ENCODE measurements at places on chromosomes 16 and 17.
A peak's percentile ranks its signal among the peaks of the same experiment; 100 is the strongest.

DNA sequence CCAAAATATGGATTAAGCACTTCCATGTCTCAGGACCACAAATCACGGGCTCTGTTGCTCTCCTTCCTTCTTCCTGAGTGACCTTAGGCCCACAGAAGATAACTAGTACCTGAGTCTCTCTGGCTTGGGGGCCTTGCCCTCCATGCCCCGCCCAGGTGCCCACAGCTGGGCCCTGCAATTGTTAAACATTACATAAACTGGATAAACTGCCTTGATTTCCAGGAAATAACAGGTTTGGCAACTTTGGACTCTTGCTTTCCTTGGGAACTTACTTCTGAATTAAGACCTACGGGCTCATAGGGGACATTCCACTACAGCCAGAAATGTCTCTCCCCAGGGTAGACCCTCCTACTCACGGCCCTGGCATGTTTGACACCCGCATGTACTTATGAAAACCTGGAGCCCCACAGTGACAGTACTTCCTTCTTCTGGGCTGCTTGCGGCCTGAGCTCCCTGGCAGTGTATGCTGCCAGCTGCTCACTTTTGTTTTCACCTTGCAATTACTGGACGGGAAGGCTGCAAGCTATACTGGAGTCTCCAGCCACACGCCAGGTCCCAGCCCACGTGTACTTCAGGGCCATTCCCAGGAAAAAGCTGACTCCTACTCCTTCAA is 2.3 kb upstream of the UBALD2 start:
- no peak for DNase-seq
- H3K4me3 ChIP-seq, result no peak overlapping the region
- peaks cover 16% of the 10 kb centered on the region for H3K4me1 ChIP-seq
- peaks cover 4% of the 10 kb centered on the region for H3K36me3 ChIP-seq
- no peak overlapping the region for H3K27ac ChIP-seq

DNA sequence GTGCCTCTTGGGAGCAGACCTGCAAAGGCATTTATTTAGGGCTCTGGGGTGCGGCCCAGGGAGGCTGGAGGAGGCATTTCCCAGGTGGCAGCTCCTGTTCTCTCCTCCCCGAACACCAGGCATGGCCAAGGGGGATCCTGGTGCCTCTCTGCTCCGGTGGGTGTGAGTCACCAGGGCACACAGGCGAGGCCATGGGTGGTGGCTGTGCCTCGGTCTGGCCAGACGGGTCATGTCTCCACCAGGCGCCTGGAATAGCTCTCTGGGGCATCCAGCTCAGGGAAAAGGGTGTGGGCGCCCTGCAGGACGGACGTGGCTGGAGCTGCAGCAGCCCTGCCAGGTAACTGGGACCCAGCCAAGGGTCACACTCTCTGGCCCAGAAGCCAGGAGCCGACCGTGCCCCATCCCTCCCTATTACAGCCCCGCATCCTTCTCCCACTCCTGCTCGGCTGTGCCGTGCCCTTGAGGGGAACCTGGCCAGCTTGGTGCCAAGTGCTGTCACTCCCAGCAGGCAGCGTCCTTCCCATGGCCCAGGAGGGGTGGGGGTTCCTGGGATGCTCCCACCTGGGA is 25.8 kb downstream of the SOX8 start:
- no peak overlapping the region for H3K27ac ChIP-seq
- peaks cover 15% of the 10 kb centered on the region for H3K4me1 ChIP-seq
- no peaks in the 10 kb centered on the region for H3K36me3 ChIP-seq
- H3K27me3 ChIP-seq, result no peaks in the 10 kb centered on the region

GRCh38 chr16:17403156-17403809 is 67.5 kb downstream of the XYLT1 start:
- H3K27me3 ChIP-seq, result no peaks in the 10 kb centered on the region
- no peaks in the 10 kb centered on the region for H3K4me1 ChIP-seq
- H3K36me3 ChIP-seq, result no peaks in the 10 kb centered on the region
- no peak overlapping the region for H3K4me3 ChIP-seq
- no peak overlapping the region for H3K27ac ChIP-seq
- DNase-seq, result no peak

DNA sequence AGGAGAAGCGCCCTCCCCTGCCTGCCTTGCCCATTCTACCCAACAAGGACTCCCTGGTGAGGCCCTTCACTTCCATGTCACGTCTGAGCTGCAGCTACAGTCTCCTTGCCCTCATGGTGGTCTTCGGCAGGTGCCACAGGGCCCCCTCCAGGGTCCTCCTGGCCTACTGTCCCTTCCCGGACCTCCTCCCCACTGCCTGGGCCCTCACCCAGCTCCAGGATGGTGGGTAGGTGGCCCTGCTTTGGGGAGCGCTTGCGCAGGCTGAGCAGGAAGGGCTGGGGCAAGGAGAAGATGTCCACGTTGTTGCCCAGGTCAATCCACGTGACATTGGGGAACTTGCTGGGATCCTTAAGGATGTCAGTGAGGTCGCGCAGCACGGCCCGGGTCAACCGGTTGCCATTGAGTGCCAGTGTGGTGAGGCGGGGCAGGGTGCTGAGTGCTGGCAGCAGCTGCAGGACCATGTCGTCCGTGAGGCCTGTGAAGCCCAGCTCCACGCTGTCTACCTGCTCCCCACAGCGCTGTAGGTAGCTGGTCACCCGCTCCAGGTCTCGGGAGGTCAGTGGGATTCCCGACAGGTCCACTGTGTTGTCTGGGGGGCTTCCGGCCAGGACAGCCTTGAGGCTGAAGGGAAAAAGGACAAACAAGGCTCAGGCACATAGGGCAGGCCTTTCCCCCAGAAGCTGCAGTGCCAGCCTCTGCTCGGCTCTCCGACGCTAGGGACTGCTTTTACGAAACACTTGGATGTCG is 28.3 kb downstream of the TRPV2 start:
- no peaks in the 10 kb centered on the region for H3K27me3 ChIP-seq
- H3K27ac ChIP-seq, result peak overlapping the region; percentile 88
- no peak overlapping the region for H3K4me3 ChIP-seq
- peaks cover 86% of the 10 kb centered on the region for H3K36me3 ChIP-seq
- H3K4me1 ChIP-seq, result peaks cover 48% of the 10 kb centered on the region

DNA sequence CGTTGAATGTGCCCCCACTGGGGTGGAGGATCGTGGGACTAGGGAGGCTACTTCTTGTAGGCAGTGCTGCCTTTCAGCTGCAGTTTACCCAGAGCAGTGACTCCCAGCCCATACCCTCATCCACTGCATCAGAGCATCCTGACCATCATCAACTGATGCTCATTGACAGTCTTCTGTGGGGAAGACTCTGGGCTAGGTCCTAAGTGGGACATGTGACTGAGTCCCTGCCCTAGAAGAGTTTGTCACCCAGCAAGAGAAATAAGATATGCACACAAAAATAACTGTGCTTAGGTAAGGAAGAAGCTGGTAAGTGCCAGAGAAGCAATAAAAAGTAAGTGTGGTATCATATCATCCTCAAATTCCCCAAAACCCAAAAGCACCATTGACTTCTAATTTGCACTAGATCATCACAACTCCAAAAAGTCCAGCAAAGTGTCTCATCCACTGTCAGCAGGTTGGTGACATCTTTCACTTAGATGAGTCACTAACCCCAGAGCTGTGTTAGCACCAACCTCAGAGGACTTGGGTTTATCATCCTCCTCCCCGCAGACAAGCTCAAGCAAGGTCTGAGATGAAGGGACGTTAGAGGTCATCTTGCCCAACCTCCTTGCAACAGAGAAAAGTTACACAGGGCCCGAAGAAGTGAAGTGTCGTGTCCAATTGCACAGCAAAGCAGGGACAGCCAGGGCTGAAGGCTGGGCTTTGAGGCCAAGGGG is 99.0 kb downstream of the CCDC182 start:
- H3K4me3 ChIP-seq, result no peak overlapping the region
- no peak overlapping the region for H3K27ac ChIP-seq
- H3K36me3 ChIP-seq, result no peaks in the 10 kb centered on the region
- H3K27me3 ChIP-seq, result no peaks in the 10 kb centered on the region
- H3K4me1 ChIP-seq, result no peaks in the 10 kb centered on the region

- no peaks in the 10 kb centered on the region for H3K4me1 ChIP-seq
- no peak overlapping the region for H3K4me3 ChIP-seq
- no peak for DNase-seq
These were observed 14.4 kb upstream of the ATP2A3 start for GRCh38 chr17:3978421-3979289.

DNA sequence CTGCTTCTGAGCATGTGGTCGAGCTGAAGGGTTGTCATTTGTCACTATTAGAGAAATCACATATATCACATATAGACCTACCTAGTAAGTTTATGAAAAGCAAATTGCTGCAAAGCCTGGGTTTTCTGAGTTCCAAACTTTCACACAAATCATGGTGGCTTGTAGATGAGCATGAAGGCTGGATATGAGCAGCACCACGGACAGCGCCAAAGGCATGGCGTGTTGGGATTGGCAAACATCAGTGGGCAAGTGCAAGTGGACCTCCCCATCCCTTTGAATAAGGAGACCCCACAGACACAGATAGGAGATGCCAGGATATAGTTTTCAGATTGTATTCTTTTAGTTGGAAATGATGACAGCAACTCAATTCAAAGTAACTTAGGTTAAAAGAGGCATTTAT is 77.6 kb upstream of the CACNG3 start:
- no peak overlapping the region for H3K27ac ChIP-seq
- H3K4me1 ChIP-seq, result no peaks in the 10 kb centered on the region
- no peaks in the 10 kb centered on the region for H3K27me3 ChIP-seq
- peaks cover 33% of the 10 kb centered on the region for H3K36me3 ChIP-seq

DNA sequence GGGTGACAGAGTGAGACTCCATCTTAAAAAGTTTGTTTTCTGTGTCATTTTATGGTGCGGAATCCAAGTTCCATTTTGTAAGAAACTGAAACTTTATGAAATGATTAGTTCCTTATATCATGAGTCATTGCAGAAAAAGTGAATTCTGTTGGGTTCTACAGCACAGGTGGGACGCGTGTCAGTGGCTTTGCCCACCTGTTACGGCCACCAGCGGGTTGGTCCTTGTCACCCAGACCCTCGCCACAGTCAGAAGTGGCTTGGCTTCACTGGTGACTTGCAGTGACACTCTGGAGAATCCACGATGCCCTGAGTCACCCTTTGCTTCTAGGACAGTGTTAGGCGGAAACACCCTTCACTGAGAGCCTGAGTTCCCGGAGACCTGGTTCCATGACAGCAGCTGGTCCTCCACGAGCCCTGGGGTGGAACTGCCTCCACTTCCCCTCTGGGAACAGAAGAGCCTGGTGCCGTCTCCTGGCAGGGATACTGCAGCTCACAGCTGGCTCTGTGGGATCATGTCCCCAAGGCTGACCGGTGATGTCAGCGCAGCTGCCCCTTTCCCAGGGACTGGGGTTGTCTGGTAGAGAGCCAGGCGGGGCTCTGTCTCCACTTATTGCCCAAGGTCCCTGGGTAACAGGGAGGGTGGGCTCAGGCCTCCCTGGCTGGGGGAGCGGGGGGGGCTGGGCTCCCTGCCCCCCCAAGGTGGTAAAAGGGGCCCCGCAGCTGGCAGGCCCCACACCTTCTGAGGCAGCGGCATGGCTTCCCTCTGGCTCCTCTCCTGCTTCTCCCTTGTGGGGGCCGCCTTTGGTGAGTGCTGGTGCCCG is at the start of gene CTRB1:
Gene CTRB1, plus strand, starts transcription at position 733 of the 821 bp plus-strand sequence. Its CDS starts 20 bp downstream, at position 753.
- H3K36me3 ChIP-seq, result no peaks in the 10 kb centered on the region
- H3K27ac ChIP-seq, result no peak within 1 kb of the TSS
- no peaks in the 10 kb centered on the region for H3K27me3 ChIP-seq
- no peak within 1 kb of the TSS for H3K4me3 ChIP-seq
- no peak for DNase-seq
- no peaks in the 10 kb centered on the region for H3K4me1 ChIP-seq

GRCh38 chr17:17305281-17305801 is 2.2 kb downstream of the NT5M start:
- DNase-seq, result no peak
- no peak overlapping the region for H3K4me3 ChIP-seq
- no peak overlapping the region for H3K27ac ChIP-seq
- H3K36me3 ChIP-seq, result no peaks in the 10 kb centered on the region
- H3K4me1 ChIP-seq, result no peaks in the 10 kb centered on the region
- no peaks in the 10 kb centered on the region for H3K27me3 ChIP-seq

DNA sequence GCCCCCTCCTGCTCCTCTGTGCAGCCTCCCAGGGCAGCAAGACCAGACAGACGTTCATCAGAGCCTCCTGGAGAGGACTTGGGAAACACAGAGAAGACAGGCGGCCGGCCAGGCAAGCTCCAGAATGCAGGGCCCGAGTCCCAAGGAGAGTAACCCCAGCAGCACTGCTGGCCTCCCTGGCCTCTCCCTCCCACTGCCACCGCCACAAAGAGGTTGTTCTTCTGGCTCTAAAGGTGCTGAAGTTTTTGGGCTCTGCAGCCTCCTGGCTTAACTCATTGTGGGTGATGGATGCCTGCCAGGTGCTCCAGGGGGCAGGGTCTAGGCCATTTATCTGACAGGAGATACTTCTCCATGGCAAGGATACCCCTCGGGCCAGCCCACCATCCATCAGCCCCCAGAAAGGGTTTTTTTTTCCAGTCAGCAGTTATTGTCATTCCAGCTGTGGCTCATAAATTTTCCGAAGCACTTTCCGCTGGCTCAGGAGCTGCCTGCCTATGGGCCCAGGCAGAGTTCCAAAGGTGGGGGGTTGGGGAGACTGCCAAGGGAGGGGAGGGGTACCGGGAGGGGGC is 32.0 kb upstream of the MRPS23 start:
- H3K27ac ChIP-seq, result peak overlapping the region; percentile 59
- H3K4me1 ChIP-seq, result peaks cover 44% of the 10 kb centered on the region
- H3K4me3 ChIP-seq, result no peak overlapping the region
- H3K36me3 ChIP-seq, result peaks cover 5% of the 10 kb centered on the region

GRCh38 chr17:5331506-5331905 is 49.4 kb downstream of the RABEP1 start:
- no peaks in the 10 kb centered on the region for H3K27me3 ChIP-seq
- DNase-seq, result peak; percentile 3
- H3K27ac ChIP-seq, result no peak overlapping the region
- H3K4me3 ChIP-seq, result no peak overlapping the region

DNA sequence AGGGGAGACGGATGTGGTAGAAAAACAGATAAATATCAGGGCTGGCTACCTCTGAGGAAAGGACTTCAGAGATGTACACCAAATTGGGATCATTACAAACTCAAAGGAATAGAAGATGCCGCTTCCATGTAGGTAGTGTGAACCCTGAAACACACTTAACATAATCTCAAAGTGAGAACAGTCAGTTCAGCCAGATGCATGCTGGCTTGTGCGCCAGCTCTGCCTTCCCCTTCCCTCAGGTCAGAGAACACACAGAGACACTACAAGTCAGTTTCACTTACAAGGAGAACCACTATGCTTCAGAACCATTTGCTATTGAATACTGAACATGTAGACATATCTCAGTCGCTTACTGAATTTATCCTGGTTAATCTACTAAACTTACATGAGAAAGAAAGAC is 176.0 kb upstream of the AXIN2 start:
- H3K27ac ChIP-seq, result no peak overlapping the region
- H3K36me3 ChIP-seq, result no peaks in the 10 kb centered on the region
- no peak overlapping the region for H3K4me3 ChIP-seq
- H3K4me1 ChIP-seq, result no peaks in the 10 kb centered on the region
- DNase-seq, result no peak
- H3K27me3 ChIP-seq, result no peaks in the 10 kb centered on the region

Measured in A673 (cell line).